ENCODE measurements at places on chromosomes 7 and 10.

GRCh38 chr10:5360318-5360915 lies 4.3 kb upstream of the UCN3 start:
- DNase-seq = no peak

DNA sequence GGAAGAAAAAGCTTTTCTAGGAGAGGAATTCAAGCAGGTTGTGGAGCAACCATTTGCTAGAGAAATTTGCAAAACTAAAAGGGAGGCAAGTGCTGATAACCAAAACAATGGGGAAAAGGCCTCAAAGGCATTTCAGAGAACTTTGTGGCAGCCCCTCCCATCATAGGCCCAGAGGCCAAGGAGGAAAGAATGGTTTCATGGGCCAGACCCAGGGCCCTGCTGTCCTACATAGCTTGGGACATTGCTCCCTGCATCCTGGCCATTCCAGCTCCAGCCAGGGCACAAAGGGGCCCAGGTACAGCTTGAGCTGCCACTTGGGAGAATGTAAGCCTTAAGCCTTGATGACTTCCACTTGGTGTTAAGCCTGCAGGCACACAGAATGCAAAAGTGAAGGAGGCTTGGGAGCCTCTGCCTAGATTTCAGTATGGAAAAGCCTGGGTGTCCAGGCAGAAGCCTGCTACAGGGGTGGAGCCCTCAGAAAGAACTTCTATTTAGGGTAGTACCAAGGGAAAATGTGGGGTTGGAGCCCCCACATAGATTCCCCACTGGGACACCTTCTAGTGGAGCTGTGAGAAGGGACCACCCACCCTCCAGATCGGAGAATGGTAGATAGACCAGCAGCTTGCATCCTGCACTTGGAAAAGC lies 91.2 kb downstream of the RALA start:
- DNase-seq = no peak

- DNase-seq = no peak
Measured at GRCh38 chr7:43625453-43625852, 42.5 kb downstream of the STK17A start.

DNA sequence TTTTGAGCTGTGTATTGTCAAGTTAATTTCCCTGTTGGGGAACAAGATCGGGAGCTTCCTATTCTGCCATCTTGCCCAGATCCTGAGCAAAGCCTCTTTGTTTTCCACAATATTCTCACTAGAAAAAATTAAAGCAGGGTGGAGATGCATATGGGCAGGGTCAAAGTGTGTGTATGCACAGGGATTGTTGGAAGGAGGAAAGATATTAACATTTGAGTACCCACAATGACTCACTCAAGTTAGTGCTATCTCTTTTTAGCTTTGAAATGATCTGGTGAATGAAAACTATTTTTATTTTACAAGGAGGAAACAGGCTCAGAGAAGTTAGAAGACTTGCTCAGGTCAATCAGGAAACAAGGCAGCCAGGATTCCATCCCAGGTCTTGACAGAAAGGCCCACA lies 6.7 kb upstream of the BTBD16 start:
- DNase-seq = no peak

GRCh38 chr7:64602518-64602917 lies 39.6 kb upstream of the ZNF680 start:
- no peak for DNase-seq

GRCh38 chr7:35348611-35349400 lies 94.9 kb upstream of the TBX20 start:
- DNase-seq = no peak

- DNase-seq = no peak
Measured at GRCh38 chr7:39678930-39679709, 55.7 kb downstream of the RALA start.

DNA sequence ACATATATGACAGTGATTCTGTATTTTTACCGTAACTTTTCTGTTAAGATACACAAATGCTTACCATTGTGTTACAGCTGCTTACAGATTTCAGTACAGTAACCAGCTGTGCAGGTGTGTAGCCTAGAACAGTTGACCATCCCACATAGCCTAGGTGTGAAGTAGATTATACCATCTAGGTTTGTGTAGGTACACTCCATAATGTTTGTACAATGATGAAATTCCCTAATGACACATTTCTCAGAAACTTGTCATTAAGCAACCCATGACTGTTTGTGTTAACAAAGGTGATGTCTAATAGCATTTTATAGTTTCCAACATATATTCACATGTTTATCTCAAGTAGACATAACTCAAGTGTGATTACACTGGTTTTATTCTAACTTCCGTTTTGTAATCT lies 218.5 kb downstream of the PLXDC2 start:
- no peak for DNase-seq

- no peak for DNase-seq
Measured at GRCh38 chr10:5343561-5343960, 21.2 kb upstream of the UCN3 start.

GRCh38 chr10:61612009-61612408 lies 50.7 kb upstream of the CABCOCO1 start:
- DNase-seq = no peak

- DNase-seq = no peak
Measured at GRCh38 chr7:113246738-113247137, 128.4 kb upstream of the SMIM30 start.

Data from mucosa of descending colon (tissue), 3 donors.